ENCODE measurements at places on chromosomes 3 and 15. TPM values are rescaled to one million over a fixed set of nuclear protein-coding genes. Genes with fewer than 3 reads are reported as not detected.

MAP6D1 gene
- 2.5 TPM for total RNA-seq

BFSP2 gene
- not detected for total RNA-seq

PEX5L gene
- total RNA-seq: 30.2 TPM

ZNF501 gene
- 2.5 TPM for total RNA-seq

ERICH6 gene
- not detected for total RNA-seq

EPHA3 gene
- total RNA-seq: 0.76 TPM

ITGA11 gene
- 1.6 TPM for total RNA-seq

DNA sequence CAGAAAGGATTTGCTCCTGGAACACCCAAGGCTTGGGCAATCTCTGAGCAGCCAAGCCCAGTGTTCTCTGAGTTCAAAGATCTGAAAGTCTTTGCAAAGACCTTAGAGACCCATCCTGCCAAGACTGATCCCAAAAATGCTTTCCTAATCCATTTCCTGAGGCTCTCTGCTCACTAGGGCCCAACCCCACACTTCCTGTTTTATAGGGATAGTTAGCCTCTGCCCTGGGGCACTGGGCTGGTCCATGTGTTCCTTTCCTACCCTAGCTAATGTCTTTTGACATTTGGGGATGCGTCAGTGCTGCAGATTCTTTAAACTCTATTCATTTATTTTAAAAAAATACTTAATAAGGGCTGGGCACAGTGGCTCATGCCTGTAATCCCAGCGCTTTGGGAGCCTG is 372.7 kb downstream of the ROBO2 start:
- DNase-seq: no peak

GRCh38 chr3:39189959-39190269 is 2.5 kb downstream of the XIRP1 start:
- peak; percentile 81 for DNase-seq

DNA sequence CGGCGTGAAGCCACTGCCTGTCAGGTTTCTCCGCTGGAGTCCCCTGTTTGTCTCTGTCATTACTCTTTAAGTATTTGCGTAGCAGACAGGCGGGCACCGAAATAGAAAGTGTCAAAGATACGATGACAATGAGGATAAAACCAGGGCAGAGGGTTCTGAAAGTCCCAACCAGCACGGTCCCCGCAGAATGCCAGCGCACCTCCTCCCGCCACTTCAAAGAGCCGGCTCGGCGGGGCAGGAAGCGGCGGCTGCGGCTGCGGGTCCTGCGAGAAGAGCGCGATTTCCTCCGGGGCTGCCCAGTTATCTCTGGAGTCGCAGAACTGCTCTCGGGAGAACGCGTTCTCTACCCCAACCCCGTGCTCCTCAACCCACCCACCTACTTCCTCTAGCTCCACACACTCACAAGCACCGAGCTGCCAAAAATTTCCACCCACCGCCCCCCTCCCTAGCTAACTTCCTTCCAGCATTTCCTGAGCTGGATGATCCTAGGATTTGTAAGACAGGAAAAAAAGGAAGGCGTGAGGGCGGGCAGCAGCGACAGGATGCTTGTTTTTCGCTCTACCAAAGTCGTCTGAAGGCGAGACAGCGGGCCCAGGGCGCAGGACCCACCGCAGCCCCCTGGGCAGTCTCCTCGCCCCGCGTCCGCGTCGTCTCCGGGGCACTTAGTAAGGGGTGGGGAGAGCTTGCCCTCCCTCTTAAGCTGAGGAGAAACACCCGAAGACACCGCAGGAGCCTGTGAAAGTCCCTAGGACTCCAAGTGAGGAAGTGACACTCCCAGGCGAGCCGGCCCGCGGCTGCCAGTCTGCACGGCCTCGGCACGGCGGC is at the start of gene ARHGAP31:
Gene ARHGAP31, plus strand, starts transcription at position 513 of the 825 bp plus-strand sequence. CDS start 522 bp downstream, outside the sequence.
- peak; percentile 57 for DNase-seq

GRCh38 chr3:174168026-174168425 is 691.1 kb upstream of the NAALADL2 start:
- no peak for DNase-seq

DNA sequence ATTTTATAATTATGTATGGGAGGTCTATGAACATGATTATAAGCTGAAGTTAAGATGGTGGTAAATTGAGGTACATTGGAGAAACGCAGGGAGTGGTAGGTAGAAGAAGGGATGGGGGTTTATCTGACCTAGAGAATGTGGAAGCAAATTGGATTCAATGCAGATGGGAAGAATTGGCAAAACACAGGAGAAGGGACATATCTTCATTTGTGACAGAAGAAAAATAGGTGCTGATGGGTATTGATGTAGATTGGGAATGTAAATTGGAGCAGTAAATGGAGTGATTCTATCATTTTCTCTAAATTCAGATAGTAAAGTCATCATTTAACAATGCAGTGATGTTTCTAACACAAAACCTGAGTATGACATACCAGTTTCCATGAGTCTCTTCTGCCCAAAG is 39.7 kb upstream of the AADAC start:
- DNase-seq: no peak

DNA sequence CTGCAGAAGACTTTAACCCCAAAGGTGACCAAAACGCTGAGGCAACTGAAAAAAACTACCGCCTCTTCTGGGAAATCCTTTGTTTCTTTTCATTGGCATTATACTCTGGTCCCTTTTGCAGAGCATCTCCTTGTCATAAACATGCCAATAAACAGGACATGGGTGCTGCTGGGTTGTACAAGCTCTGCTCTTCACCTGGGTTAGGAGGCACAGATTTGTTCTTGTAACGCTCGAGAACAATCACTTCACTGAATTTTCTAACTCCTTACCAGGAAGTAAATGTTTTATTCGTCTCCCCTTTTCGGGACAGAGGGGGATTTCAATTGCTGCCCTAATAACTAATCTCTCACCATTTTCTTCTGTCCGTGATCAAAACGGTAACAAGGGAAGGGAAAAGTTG is 1.3 kb downstream of the PLCH1 start:
- DNase-seq: no peak

DNA sequence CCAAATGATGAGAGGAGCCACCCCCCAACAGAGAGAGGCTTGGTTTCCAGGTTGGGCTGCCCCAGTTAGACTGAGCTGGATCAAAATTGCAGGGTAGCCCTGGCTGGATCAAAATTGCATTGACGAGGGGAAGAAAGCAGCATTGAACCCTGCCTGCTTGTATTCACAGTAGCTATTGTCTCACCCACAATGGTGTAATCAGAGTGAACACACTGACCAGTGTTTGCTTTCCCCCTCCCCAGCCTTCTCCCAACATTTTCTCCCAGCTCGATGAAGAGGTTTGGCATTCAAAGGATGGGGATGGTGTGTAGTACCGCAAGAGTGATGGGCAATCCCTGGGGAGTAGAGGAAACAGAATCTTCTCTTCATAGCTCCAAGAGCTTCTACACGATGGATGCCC is 223.8 kb downstream of the ADAMTS9 start:
- no peak for DNase-seq

DNA sequence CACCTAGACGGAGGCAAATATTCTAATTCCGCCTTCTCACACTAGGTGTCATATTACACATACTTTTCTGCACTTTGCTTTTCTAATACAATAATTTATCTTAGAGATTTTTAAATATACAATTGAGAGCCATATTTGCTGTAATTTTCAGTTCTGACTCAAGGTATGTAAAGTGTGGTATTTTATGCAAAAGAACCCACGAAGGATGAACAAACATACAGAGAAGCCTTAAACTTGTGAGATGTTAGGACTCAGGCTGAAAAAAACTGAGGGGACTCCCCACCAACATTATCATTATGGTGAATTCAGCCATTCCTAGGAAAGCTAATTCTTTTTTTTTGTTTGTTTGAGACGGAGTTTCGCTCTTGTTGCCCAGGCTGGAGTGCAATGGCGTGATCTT is 9.6 kb downstream of the ZBTB11 start:
- no peak for DNase-seq

- DNase-seq: no peak
Observed at GRCh38 chr15:62377736-62378480, 212.8 kb upstream of the C2CD4B start.

DNA sequence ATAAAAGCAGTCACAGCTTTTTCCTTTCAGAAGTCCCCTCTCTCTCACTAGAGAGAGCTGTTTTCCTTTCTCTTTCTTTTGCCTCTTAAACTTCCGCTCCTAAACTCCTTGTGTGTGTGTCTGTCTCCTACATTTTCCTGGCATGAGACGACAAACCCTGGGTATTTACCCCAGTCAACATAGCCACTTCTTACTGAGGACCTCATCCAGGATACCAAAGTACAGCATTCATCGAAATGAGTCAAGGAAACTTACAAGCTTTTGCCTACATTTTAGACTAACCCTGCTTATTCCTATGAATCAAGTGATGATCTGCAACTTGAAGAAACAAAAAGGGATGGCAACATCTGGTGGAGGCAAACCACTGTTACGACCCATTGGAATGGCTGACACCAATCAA is 16.7 kb downstream of the PATL2 start:
- no peak for DNase-seq

GRCh38 chr3:124845406-124845805 is 41.8 kb downstream of the ITGB5 start:
- DNase-seq: no peak
